Stomach (tissue), 19 donors: ENCODE measurements at places on chromosomes 16 and 17. TPM values are rescaled to one million over a fixed set of nuclear protein-coding genes. Genes with fewer than 3 reads are reported as not detected.

DNA sequence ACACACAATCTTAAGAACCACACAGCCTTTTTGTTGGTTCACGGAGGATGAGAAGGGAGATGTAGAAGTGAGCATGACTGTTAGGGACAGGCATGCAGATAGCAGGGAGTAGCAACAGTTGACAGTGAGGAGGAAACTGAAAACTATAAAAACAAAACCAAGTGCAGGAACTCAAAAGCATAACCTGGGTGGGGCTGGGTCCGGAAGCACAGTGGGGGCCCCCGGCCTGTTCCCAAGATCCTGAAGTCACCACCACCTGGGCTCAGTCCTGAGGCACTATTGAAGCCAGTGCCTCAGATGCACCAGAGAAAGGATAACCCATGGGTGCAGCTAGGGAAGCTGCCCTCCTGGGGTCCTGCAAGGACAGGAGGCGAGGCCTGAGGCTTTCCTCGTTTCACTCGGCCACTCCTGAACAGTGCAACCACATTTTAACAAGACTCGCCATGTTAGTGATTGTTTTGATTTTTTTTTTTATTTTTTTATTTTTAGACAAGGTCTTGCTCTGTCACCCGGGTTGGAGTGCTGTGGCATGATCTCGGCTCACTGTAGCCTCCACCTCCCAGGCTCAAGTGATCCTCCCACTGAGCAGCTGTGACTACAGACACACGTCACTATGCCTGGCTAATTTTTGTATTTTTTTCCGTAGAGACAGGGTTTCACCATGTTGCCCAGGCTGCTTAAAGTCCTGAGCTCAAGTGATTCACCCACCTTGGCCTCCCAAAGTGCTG lies 27.7 kb upstream of the CBX4 start:
- DNase-seq, result no peak

Gene AHSP
- total RNA-seq, result not detected

DNA sequence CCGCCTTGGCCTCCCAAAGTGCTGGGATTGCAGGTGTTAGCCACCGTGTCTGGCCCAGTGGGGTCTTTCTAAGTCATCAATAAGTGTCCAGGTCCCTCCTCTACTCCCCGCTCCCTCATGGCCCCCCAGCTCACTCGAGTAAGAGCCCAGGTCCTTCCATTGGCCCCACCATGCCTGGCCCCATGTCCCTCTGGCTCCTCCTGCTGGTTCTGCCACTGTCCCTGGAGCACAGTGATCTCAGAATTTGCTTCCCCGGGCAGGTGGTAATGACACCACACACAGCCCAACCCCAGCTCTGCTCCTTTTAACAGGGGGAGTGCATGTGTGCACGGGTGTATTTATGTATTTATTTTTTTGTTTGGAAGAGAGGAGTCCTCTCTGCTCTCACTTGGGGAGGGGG lies 19.6 kb downstream of the MGAT5B start:
- no peak for DNase-seq

Gene PYY
- total RNA-seq, result not detected

Gene SMIM5
- 12.7 TPM for total RNA-seq
